ENCODE measurements at places on chromosomes 6 and 20.

GRCh38 chr20:1429143-1429728 is 36.4 kb upstream of the FKBP1A start:
- no peak for DNase-seq

DNA sequence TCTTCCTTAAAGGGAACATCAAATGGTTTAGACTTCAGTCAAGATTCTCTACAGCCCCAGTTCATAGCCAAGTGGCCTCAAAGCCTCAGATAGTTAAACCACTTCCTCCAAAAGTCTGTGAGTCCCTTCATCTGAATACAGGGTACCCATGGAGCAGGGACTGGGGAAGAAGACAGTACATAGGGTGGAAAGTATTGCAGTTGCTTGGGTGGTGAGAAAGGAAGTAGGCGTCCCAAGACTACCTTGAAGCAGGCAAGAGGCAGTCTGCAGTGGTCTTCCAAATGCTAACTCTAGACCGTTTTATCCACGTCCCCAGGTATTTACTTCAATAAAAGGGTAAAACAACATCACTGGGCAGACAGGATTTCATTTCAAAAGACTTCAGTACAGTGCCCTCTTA is 2.0 kb downstream of the FYN start:
- no peak for DNase-seq

DNA sequence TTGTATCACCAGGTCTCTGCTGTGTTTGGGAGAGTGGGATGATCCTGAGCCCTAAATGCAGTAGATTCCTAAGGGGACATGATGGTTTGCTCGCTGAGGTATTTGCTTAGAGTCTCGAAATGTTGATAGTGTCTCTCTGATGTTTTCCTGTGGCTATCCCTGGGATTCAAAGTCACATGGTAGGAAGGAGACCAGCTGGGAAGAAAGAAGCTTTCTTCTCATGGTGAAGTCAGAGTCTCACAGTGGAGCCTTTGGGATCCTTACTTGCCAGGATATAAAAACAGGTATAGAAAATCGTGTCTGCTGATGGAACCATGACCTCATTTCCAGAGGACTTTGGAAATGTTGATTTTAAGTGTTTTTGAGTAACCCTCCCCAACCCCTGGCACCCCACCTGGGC is 259.3 kb upstream of the SUPT3H start:
- peak; percentile 11 for DNase-seq

DNA sequence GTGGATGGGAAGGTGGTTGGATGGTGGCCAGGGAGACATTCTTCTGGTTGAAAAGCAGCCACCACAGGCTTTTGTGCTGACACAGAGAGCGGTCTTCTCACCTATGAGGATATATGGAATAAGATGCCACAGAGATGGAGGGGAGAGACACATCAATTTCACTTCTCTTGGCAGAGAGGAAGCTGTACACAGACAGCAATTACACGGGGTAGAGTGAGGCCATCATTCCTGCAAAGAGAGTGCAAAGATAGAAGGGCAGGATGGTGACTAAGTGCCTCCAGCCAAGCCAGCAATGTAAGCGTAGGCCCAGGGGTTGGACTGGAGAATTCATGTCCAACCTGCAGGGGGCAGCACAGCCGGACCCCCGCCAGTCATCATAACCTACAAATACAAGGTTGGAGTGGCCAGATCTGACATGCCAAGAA is 56.4 kb downstream of the NRN1 start:
- peak; percentile 67 for DNase-seq

- DNase-seq = no peak
Observed at GRCh38 chr20:57457243-57458095, 66.3 kb downstream of the RBM38 start.

DNA sequence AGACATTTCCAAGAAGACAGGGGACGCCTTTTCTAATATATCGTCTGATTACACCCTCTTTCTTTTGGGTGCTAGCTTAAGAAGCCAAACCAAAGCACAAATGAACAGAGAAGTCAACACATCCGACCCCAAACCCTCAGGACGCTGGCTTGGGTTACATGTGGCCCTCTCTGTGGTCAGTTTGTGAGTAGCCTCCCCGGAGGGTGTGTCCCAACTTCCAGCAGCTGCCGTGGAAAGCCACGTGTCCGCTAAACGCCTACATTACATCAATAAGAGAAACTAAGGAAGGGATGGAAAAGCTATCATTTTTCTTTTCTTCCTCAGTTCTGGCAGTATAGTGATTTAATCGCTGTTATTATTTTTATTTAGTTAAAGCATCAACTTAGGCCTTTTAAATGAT is 487 bp upstream of the BMP6 start:
- no peak for DNase-seq

- DNase-seq = no peak
Observed at GRCh38 chr6:65922049-65922448, 215.0 kb upstream of the EYS start.

GRCh38 chr6:113048741-113049140 is 701.6 kb downstream of the RFPL4B start:
- no peak for DNase-seq

DNA sequence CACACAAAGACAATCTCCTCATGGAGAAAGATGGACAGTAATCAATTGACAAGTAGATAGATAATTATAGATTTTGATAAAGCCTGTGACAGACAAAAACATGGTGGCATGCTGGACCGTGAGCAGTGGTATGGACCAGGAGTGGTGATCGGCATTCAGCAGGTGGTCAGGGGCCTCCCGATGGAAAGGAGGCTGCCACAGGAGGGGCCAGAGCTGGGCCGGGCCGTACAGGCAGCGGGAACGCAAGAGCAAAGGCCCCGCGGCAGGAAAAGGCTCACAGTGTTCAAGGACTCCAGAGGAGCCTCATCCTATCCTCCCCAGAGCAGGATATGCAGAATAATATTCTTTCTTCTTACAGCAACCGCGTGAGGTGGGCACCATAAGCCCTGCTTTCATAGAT is 123.7 kb downstream of the EYA2 start:
- DNase-seq = no peak

DNA sequence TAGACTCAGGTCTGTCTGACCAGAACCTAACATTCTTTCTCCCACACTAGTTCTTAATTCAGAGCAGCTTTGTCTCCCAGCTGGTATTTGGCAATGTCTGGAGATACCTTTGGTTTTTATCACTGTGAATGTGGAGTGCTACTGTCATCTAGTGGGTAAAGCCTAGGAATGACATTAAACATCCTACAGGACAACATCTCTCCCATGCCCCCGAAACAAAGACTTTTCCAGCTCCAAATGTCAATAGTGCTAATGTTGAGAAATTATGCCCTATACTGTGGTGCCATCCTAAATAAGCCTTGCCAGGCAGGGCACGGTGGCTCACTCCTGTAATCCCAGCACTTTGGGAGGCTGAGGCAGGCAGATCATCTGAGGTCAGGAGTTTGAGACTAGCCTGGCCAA is 4.2 kb upstream of the TTPAL start:
- DNase-seq = peak; percentile 39

DNA sequence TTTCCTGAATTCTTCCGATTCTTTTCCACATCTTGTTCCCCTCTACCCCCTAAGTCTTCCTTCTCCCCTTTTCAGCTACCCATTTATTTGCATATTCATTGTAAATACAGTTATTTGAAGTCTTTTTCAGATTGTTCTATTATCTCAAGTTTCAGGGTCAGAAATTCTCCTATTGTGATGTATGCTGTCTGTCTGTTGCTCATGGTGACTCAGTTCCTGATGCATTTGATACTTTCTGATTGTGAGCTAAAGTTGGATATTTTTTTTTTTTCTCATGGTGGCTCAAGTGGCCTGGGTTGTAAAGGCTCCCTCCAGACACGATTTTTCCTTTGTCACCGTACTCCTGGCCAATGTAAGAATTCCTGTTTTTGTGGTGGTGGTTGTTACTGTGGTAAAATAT is 4.9 kb upstream of the PI16 start:
- no peak for DNase-seq

- no peak for DNase-seq
Observed at GRCh38 chr6:132147530-132148011, 196.4 kb upstream of the CCN2 start.

- no peak for DNase-seq
Observed at GRCh38 chr6:24440897-24441598, 38.3 kb downstream of the MRS2 start.

GRCh38 chr6:90485635-90486277 is 101.1 kb downstream of the MAP3K7 start:
- no peak for DNase-seq

GRCh38 chr6:15800841-15801617 is 138.2 kb upstream of the DTNBP1 start:
- no peak for DNase-seq

DNA sequence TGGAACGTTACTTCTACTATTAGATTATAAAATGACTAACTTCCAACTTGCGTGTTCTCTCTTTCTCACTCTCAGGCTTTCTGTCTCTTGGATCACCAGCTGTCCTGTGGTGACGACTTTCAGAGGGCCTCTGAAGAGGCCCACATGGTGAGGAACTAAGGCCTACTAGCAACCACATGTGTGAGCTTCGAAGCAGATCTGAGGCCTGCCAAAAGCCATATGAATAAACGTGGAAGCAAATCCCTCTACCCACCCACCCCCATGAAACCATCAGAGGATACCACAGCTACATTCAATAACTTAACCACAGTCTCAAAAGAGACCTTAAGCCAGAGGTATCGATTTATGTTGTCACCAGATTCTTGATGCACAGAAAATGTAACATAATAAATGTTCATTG is 13.5 kb upstream of the BMP5 start:
- DNase-seq = no peak

DNA sequence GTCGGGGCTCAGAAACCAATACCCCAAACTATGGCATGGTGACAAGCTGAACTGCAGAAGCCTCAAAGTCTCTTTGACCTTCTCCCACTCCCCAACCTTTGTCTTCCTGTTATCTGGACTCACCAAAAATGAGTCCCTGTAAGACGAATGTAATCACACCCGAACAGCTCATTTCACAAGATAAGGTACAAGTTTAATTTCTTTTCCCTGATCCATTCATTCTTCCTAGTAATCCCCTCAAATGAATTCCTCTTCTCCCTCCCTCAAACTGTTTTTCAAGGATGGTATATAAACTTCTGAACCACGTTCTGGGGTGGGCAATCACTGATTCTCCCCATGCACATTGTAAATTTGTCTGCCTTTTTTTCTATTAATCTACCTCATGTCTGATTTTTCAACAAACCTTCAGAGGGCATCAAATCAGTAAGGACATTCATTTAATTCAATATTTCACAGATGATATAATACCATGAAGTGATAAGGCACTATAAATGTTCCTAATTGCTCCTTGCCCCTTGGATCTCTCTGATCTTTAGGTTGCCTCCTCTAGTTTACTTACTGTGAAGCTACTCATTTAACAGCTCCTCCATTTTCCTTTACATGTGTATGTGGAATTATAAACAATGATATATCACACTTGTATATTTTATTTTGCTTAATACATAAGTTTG is 77.2 kb downstream of the OR2B2 start:
- no peak for DNase-seq

DNA sequence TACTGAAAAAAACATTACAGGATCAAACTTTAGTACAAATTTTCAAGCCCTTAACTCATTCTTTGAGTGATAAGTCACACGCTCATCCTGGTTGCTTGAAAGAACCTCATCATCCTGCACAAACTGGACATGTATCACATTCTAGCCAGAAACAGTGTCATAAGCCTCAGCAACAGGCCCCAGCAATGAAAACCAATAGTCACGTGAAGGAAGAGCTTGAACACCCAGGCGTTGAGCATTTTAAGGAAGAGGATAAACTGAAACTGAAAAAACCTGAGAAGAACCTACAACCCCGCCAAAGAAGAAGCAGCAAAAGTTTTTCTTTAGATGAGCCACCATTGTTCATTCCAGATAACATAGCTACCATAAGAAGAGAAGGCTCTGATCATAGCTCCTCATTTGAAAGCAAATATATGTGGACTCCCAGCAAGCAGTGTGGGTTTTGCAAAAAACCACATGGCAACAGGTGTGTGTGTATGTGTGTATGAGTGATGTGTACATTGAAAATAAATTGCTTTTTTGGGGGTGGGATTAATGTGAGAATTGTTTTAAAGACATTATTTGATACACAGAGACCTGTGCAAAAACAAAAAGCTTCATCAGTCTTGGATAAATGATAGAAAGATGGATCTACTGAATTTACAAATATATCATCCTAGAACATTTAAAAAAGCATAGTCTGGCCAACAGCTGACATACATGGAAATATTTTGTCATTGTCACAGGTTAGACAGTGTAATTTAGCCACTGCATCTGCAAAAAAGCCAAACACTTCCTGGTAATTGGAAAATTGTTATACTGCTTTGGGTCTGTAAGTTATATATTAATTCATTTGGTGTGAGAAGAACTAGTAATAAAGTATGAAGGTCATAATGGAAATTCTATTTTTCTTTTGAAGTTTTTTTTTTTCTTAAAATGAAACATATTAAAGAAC is 50.1 kb downstream of the PHF3 start:
- no peak for DNase-seq

GRCh38 chr6:156060013-156060412 is 604.4 kb upstream of the NOX3 start:
- no peak for DNase-seq

DNA sequence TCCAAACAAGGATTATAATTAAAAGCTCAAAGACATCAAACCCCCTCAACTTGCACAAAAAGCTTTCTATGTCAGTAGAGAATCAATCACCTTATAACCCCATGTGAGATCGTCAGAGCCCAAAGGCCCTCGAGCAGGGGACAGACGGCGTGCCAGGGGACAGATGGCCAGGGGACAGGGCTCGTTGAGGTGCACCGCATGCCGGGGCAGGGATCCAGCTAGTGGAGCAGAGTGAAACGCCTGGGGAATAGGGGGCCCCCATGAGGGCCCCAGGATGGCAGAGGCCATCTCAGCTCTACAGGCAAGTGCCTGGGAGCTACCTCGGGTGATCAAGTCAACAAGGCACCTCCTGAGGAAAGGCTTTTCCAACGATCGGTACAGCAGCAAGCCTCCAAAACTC is 28.6 kb downstream of the DIDO1 start:
- no peak for DNase-seq

DNA sequence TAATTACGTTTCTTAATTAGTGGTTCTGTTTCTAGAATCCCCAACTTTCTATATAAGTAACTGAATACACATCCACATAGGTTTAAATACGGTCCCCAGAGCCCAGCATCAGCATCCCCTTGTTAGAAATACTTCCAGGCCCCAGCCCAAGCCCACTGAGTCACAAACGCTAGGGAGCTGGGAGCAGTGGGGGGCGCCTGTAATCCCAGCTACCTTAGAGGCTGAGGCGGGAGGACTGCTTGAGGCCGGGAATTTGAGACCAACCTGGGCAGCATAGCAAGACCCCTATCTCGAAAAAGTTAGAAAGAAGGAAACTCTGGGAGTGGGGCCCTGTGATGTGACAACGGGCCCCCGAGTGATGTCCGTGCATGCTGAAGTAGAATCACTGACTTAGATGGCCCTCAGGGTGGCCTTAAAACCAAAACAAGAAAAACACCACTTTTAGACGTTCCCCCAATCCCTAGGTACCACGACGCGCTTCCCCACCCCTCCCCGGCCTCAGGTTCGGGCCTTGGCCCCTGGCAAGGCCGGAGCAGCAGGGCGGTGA is 1.3 kb upstream of the PPP1R3G start:
- no peak for DNase-seq

DNA sequence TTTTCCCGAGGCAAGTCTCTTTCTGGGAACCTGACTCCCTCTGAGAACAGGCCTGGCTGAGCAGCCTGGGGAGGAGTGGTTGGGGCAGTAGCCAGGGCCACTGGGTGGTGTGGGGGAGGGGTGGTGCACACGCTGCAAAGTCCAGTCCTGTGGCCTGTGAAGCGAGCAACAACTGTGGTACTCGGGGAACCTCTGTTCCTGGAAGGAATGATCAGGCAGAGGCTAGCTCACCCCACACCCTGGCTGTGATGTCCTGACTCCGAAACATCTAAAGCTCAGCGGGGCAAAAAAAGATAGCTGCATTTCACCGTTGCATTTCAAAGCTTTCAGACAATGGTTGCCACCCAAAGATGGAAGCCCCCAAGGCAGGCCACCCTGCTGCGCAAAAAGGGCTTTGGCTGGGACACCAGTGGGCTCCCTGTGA is 25.5 kb downstream of the PCK1 start:
- no peak for DNase-seq

All from COLO829 (cell line).